ENCODE measurements at places on chromosomes 1 and 21.

DNA sequence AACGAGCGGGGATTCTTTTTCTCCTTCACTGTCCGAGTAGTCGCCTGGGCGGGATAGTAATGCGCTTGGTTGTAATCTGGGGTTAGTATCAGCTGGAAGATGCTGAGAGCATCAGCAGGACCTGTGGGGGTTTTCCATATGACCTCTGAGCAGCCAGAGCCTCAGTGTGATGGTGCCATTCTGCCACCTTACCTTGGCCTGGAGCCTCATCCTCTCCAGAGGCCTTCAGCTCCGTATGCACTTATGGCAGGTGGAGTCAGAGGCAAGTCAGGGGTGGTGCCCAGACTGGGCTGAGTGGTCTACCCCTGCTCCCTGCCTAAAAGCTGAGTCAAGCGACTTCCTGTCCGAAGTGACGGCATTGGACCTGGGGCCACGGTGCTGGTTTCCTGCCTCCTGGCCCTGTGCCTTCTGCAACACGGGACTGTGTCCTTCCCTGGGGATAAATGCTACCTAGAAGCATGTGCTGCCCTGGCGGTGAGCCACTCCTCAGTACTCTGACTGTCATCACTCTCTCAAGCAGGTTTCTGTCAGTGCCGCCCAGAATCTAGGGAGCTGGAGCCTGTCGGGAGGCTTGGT is 24.7 kb downstream of the TENT5C start:
- DNase-seq = no peak

DNA sequence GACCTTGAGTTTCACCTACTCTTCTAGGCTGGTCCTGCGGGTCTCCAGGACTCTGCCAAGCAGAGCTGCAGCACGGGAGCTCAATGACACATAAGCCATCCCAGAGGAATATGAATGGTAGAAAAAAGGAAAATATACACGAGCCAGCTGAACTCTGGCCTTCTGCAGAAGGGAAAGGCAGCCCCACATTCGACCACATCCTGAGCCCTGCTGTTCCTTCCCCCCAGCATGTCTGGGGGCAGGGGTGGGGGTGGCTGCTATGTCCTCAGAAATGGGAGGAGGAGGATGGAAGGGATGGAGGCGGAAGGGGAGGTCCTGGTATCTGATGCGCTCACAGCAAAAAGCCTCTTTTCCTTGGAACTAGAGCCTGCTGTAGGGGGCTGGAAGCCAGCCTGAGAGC is 12.1 kb upstream of the KDF1 start:
- DNase-seq = no peak

DNA sequence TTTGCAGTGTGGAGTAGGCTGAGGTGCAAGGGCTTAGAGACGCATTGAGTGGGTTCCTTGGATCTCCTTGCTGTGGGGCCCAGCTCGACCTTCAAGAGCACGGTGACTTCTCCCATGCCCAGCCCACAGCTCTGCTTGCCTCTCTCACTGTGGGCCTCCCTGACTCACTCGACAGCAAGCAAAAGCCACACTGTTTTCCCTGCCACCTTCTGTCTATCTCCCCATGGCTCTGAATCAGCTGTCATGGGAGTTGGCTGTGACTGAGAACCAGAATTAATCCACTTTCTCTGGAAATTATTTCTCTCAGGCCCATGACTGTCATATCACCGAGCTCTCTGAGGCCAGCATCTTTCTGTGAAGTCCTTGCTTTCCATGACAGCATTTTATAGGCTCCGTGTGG is 140.7 kb downstream of the NOS1AP start:
- DNase-seq = no peak

- no peak for DNase-seq
These were observed 12.0 kb upstream of the PLA2G5 start for GRCh38 chr1:20057886-20058420.

- DNase-seq = no peak
These were observed 6.9 kb downstream of the CAMK1G start for GRCh38 chr1:209590405-209590804.

DNA sequence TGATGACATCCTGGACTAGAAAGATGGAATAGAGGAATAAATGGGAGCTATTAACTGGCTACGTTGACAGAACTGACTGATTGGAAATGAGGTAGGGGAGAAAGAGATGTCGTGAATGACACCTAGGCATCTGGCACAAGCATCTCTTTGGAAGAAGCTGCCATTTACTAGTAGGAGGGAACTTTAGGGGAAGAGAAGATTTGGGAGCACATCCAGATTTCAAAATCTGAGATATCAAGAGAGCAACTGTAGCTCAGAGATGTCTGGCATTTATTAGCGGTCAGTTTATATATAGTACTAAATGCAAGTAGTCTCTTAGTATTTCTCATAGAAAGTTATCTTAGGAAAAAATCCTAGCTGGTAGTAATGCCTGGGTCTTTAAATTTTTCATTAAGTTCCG is 131.9 kb upstream of the C1orf105 start:
- DNase-seq = no peak

GRCh38 chr1:174190691-174191199 is 31.4 kb downstream of the RABGAP1L start:
- DNase-seq = no peak

DNA sequence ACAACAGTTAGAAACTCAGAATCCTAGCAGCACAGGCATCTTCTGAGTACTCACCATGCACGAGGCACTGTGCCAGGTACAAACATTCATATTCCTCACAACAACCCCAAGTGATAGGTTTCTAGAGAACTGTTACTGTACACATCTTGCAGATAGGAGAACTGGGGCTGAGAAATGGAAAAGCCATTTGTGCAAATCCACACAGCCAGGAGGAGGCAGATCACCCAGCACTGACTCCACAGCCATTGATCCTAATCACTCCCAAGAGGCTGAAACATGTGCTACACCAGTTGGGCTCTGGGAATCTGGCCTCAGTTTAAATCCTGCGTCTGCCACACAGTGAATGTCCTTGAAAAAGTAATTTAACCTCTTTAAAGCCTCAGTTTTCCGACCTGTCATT is 151.0 kb downstream of the ST6GALNAC5 start:
- DNase-seq = no peak

DNA sequence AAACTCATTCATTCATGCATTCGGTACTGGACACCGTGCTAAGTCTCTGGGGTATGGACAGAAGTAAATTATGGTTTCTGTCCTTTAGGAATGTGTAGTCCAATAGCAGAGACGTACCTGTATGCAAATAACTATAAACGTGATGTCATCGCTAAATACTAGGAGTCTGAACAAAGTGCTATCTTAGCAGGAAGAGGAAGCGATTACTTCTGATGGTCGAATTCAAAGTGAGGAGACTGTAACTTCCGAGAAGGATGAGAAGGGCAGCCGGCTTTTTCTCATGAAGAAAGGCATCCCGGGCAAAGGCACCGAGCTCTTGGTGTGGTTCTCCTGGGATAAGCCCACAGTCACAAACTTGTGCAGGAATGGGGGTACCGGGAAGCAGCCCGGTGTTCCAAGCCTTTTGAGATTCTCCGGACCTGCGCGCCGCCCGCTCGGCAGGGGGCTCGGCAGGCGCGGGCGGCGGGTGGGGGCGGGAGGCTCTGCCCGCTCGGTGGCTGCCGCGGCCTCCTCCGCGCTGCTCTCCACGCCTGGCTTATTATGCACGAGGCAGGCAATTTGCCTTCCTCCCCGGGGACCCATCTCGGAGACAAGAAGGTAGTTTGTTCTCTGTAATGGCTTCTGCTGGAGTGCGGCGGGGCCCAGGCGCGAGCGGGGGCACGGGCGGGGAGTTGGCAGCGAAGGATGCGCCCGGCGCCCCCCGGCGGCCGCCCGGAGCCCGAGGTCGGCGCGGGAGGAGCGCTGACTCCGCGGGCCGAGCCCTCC is 67.5 kb upstream of the CD1D start:
- no peak for DNase-seq

DNA sequence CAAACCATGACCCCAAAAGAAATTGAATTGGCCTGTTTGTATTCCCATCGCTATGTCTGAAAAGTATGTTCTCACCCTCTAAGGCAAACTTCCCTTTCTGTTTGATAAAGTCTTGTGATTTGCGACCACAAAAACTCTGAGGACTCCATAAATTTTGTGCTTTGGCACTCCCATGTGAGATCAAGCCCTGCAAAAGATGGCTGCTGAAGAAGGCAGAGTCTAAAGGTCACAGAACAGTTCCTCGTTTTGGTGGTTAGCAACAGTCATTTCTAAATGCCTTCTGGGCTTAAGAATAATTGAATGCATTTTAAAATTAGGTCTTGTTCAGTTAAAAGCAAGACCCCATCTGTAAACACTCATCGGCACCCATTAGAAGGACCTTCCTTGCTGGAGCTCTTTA is 441.6 kb downstream of the OMA1 start:
- no peak for DNase-seq

DNA sequence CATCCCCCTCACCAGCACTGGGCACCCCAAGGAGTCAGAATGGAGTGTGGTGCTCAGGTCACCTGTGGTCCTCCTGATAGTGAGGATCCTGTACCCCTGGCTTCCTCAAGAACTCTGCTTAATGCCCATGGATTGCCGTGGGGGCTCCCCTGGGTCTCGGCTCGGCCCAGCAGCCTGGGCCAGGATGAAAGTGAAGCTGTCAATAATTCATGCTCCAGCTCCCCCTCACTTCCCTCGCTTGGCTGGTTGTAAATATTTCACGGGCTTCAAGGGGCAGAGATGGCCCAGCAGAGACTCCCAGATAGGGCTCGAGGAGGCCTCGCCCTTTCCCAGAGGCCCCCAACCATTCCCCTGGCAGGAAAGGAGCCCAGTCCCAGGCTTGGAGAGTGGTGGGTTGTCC is 42.6 kb upstream of the KCNA10 start:
- DNase-seq = no peak

- no peak for DNase-seq
These were observed 11.8 kb upstream of the ZFP69B start for GRCh38 chr1:40438391-40439015.

- no peak for DNase-seq
These were observed 49.1 kb downstream of the GLIS1 start for GRCh38 chr1:53689736-53690326.

- DNase-seq = no peak
These were observed 39.7 kb upstream of the SLC2A1 start for GRCh38 chr1:42998386-42998785.

GRCh38 chr1:109251277-109252166 is 2.2 kb downstream of the CELSR2 start:
- no peak for DNase-seq

- no peak for DNase-seq
These were observed 173.4 kb downstream of the TOMM20 start for GRCh38 chr1:234955107-234955731.

GRCh38 chr1:197927908-197928665 is 10.9 kb downstream of the LHX9 start:
- DNase-seq = no peak

GRCh38 chr1:229027622-229028182 is 243.2 kb upstream of the RAB4A start:
- DNase-seq = no peak

DNA sequence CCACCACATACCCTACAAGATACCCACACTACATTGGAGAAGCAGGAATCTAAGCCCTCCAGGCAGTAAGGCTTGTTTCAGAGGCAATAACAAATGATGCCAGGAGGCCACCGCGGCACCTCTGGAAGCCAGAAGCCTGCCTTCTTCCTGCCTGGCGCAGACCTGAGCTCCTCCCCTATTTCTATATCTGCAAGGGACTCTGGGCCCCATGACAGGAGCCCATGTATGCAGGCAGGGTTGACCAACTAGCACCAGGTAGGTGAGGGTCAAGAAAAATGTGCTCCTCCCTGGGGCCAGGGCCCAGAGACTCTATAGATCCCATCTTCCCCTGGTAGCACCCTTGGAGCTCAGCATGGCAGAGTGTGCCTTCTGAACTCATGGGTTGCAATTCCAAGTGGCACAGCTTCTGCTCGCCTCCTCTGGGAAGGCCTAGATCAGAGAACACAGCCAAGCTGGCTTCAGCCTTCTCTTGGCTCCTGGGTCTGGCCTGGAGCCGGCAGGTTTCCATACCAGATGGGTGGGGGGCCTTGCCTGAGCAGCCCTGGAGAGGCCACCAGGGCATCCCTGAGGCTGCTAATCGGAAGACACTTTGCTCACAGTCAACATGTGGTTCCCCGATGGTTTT is 85.1 kb downstream of the STUM start:
- DNase-seq = no peak

GRCh38 chr1:185369786-185370185 is 52.7 kb upstream of the IVNS1ABP start:
- DNase-seq = no peak

DNA sequence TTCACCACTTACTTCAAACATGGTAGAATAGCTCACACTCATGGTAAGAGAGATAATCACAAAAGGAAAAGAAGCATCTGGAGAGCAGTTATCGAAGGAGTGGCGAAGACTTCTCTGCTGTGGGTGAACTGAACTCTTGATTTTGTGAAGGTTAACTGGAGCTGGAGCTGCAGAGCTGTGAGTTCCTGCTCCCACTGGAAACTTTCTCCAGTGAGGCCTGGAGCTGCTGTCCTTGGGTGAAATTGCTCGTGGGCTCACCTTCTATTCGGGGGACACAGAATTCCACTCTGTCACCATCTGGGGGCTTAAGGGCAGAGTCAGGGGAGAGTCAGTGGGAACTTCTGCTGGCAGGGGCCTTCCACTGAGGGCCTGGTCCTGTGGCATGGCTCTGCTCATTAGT is 45.9 kb downstream of the MAB21L3 start:
- DNase-seq = no peak

- no peak for DNase-seq
These were observed 3.5 kb downstream of the PPP1R15B start for GRCh38 chr1:204408074-204408507.

DNA sequence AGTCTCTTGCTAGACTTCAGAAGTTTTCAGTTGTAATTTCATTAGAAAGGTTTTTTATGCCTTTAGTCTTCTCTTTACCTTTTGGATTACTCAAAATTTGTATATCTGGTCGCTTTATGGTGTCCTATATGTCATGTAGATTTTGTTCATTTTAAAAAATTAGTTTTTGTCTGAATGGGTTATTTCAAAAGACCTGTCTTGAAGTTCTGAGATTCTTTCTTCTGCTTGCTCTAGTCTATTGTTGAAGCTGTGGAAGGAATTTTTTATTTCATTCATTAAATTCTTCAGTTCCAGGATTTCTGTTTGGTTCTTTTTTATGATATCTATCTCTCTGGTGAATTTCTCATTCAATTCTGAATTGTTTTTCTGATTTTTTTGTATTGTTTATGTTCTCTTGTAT is 46.5 kb upstream of the GCLM start:
- DNase-seq = no peak

DNA sequence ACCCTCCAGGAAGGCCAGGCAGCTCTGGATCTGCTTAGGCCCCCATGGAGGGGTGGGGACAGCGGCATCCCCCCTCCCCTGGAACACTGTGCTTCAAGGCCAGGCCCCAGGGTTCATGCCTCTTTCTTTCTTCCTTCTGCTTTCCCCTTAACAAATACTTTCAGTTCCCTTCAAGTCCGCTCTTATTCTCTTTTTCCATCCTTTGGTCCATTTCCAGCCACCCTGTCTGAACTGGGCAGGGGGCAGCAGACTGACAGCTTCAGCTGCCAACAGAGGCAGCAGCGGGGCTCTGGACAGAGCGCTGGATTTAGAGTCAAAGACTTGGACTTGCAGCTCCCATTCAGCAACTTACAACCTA is 1.1 kb upstream of the CD244 start:
- no peak for DNase-seq

GRCh38 chr1:26887125-26887524 is 3.0 kb downstream of the GPN2 start:
- no peak for DNase-seq

Measured in brain pericyte (primary cell).